Activated T-cell treated with anti-CD3 and anti-CD28 coated beads, Interleukin-2, amount 50 U/mL, for 1 hour (primary cell): ENCODE measurements at places on chromosomes 5 and 9.

DNA sequence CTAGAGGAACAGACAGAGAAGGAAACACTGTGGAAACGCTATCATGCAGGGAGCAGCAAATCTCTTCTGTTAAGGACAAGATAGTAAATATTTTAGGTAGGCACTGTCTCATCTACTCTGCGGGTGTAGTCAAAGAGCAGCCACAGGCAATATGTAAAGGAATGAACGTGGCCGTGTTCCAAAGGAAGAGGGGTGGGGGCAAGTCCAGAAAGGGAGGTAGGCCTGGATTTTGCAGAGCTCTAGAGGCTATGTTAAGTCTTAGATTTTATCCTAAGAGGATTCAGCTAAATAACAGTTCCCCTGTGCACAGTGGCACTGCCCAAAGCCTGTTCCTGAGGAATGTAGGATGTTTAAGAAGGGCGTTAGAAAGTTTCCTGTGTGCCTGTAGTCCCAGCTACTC, 161.6 kb downstream of the ACTL7B start:
- DNase-seq = no peak

DNA sequence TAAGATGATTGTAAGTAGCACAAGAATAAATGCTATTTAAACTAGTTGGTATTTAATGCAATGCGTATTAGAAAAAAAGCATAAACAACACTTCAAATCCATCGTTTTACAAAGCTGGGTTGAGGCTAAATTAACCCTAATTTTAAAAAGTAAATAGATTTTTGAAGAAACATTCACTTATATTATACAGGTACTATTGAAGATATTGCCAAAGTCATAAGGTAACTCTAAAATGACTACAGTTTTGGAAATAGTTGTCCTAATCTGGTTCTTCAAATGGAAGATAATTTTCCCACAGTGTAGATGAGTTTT, 20.1 kb downstream of the SLC38A9 start:
- no peak for DNase-seq

DNA sequence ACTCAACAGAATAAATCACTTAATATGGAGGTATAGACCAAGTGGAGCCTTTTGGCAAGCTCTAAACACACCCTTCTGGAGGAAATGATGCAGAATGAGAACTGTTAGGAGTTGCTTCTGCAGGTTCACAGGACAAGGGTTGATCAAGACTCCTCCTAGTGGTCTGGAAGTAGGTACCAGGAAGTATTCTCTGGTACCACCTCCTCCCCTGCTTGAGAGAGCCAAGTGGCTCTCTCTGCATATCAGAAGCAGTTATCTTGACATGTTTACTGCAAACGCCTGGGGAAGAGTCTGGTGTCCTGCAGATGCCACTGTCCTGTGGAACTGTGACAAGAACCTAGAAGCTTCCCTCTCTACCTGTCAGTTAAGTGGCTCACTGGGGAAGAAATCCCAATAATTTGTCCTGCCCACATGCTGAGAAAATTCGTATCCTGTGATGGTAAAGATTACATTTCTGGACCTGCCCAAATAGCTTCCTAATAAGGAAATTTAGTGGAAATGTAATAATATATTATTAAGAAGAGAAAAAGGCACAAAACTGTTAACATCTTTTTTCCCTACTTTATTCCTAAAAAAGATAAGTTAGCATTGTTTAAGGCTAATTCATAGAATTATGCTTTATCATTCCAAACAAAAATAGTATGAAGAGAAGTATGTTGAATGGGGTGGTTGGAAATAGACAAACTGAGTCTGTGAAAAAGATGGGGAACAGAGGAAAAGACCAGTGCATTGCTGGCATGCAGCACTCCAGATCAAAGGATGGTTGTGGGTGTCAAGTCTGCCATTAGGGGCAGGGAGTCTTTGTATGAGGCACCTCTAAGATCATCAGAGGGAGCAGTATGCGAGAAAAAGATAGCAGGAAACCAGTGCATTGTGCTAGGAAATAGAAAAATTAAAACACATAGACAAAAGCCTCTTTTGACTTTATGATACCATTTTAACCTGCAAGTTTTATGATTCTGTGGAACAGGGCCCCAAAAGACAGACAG, 118.8 kb downstream of the CDC42SE2 start:
- peak; percentile 53 for DNase-seq

DNA sequence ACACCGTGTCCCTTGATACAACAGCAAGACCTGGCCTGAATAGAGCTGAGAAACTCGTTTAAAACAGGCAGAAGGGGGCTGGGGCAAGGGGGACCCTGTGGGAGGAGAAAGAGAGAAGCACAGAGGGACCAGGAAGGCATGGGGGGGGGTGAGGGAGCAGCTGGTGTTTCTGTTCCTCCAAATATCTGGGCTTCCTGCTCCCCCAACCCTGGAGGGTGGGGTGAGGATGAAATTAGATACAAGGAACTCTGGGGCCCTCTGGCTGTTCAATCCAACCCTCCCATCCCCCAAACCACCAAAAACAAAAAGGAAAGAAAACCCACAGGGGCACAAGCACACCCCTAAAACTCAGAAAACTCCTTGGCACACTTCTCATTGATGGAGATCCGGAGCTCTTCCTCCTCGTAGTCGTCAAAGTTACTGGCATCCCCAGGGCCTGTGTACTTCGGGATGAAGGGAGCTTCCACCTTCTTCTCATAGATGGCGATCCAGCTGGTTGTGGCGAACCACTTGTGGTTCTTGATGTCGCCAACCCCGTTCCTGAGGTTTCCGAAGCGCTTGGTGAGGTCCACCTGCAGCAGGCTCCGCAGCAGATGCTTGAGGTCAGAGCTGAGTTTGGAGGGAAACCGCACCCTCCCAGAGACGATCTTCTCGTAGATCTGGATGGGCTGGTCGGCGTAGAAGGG, 1.1 kb downstream of the PRKACG start:
- DNase-seq = no peak

GRCh38 chr5:111200828-111201227, 23.4 kb upstream of the CAMK4 start:
- DNase-seq = no peak

- DNase-seq = no peak
Measured at GRCh38 chr5:79832911-79833310, 143.3 kb downstream of the CMYA5 start.

DNA sequence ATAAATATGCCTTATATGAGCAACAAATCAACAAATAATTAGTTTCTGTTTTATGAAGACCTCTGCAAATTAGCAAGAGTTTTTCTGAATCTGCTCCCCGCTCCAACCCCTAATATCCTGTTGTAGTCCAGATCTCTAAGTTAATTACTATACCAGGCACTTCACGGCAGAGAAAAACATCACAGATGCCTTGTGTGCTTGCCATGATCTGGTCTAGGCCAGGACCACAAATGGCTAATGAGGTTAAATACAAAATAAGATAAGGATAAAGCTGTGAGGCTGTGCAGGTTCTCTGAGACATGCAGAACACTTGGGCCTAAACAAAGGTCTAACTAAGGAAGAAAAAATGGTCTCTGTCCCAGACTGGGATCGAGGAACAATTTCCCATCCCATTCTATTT, 150.8 kb downstream of the SLIT3 start:
- no peak for DNase-seq

DNA sequence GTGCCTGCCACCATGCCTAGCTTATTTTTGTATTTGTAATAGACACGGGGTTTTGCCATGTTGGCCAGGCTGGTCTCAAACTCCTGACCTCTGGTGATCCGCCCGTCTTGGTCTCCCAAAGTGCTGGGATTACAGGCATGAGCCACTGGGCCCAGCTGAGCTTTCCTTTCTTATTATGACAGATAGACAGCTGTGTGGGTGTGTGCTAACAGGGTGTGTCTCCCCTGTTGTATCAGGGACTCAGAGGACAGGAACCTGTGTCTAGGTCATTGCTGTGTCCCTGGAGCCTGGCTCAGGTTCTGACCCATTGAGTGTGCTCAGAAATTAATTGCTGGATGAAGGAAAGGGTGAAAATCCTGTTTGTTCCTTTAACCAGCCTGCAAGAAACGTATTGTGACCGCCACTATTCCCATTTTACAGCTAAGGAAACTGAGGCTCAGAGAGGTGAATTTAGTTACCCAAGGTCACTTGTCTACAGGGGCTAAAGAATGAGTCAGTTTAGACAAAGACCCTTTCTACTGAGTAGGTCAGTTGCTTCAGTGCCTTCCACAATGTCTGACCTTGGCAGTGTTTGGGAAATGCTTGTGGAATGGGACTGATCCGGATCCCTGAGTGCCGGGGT, 16.8 kb downstream of the NCS1 start:
- DNase-seq = no peak

GRCh38 chr9:3840961-3841360, 315.2 kb upstream of the RFX3 start:
- DNase-seq = no peak

DNA sequence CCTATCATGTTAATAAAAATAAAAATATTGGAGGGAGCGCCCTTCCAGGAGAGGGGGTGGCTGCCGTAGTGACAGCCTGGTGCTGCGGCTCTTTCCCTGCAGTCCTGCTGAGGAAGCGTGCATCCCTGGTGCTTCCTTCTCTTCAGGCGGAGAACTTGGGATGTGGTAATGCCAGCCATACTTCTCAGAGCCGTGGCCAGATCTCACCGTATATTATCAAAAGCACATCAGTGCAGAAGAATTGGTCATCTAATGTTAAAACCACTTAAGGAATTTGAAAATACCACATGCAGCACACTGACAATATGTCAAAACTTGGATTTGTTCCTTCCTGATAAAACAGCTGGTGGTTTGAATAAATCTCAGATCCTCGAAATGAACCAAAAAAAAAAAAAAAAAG, 17.7 kb downstream of the C9orf40 start:
- DNase-seq = no peak

GRCh38 chr5:42507451-42508097, 84.3 kb downstream of the GHR start:
- no peak for DNase-seq

DNA sequence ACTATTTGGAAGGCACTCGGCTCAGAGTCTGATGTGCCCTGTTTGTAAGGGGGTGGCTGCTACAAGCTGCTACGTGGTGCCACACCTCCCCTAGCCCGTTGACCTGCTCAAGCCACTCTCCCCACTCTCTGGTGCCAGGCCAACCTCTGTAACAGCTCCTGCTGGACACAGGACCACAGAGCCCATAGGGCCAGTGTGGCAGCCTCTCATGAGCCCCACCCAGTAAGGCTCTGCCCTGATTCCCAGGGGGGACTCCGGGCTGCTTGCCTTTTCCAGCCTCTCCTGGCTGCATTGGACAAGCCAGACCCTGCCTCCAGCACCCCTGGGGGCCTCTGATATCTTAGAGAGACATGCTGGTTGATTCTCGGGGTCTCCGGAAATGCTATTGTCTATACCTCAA, 53.3 kb upstream of the ANGPTL2 start:
- no peak for DNase-seq

GRCh38 chr5:171386006-171386671, 1.5 kb upstream of the NPM1 start:
- DNase-seq = no peak

GRCh38 chr9:38289866-38290245, 102.6 kb upstream of the ALDH1B1 start:
- DNase-seq = no peak

DNA sequence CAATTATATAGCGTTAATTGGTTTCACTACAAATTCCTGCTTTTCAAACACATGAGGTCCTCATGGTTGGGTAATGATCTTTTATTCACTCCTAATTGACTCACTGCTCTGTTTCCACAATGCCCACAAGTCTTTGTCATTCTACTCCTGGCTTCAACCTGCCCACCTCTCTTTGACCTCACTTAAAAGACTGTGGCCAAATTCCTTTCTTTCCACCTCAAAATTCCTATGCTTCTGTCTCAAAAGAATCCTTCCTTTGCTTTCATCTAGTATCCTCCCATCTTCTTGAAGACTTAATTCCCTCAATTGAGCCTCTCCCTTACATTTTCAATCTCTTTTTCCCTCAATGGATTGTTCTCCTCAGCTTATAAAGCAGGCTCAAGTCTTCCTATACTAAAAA, 4.9 kb downstream of the APBA1 start:
- DNase-seq = no peak

DNA sequence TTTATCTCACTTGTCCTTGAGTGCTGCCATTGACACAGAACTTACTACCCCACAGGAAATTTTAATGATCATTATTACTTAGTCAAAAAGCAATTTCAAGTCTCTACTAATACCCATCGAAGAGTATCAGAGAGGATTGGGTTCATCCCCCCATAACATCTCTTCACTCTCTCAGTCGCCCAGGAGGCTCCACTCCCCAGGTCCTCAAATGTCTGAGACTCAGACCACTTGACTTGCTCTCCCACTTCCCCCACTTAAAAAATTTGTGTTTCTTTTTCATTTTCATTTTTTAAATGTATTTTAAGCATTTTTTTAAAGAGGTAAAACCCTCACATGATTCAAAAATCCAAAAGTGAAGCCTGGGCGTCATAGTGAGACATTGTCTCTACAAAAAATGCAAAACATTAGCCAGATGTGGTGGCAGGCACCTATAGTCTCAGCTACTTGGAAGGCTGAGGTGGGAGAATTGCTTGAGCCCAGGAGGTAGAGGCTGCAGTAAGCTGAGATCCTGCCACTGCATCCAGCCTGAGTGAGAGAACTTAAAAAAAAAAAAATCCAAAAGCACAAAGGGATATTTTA, 56.8 kb upstream of the TRAF1 start:
- no peak for DNase-seq

GRCh38 chr9:13719446-13719845, 440.0 kb upstream of the MPDZ start:
- no peak for DNase-seq

- DNase-seq = no peak
Measured at GRCh38 chr9:116998305-116998704, 311.2 kb downstream of the TRIM32 start.

DNA sequence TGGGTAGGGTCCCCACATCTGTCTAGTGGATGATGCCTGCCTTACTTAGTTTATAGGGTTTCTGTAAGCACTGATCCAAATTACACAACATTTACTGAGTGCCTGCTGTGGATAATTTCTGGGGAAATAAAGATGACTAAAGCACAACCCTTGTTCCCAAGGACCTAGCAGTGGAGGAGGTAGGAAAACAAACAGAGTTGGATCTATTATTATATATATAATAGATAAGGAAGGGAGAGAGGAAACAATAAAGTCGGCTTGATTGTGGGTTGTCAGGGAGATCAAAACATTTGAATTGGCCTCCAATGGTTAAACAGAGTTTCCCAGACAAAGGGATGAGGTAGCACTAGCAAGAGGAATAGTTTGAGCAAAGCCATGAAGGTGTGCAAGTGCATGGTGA, 14.0 kb downstream of the IL33 start:
- no peak for DNase-seq

GRCh38 chr5:83473346-83474160, 2.0 kb downstream of the VCAN start:
- DNase-seq = peak; percentile 48

DNA sequence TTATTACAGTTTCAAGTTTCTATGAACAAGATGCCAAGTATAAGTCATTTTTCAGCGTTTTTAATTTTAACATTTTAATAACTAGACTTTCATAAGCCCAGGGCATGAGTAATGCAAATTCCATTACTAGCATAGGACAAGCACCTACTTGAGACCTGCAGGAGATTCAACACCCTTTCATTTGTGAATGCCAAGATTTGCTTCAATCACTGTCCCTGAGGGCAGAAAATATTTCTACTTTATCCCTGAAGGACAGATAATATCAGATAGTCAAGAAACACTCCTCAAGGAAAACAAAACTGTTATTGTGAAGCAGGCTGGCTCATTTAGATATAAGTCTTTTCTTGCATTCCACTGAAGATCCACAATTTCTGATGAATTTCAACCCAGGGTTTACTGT, 27.7 kb upstream of the ZNF622 start:
- no peak for DNase-seq

- DNase-seq = no peak
Measured at GRCh38 chr5:154342963-154343362, 102.8 kb upstream of the SAP30L start.
